ENCODE measurements at places on chromosomes 11 and 22.

DNA sequence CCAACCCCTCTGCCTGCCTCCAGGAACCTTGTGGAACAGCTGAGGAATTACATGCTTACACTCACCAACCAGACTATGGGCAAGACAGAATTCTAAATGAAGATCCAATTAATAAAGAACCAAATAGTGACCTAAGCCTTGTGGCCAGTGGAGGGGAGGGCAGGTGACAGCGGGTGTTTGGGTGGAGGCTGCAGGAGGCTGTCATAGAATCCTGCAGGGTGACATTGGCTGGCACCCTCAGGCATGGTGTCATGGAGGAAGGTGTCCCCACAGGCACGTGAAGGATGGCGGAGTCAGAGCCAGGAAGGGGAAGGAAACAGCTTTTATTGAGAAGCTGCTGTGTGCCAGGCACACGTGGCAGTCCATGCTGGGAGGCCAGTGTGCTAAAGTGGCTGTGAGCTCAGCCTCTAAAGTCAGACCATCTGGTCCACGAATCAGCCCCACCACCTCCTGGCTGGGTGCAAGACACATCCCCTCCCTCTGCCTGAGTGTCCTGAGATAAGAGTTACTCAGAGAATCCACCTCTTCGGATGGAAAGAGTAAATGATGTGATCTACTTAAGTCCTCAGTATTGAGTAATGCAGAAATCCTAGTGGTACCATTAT lies 8.7 kb downstream of the MYO18B start:
- no peak for DNase-seq

DNA sequence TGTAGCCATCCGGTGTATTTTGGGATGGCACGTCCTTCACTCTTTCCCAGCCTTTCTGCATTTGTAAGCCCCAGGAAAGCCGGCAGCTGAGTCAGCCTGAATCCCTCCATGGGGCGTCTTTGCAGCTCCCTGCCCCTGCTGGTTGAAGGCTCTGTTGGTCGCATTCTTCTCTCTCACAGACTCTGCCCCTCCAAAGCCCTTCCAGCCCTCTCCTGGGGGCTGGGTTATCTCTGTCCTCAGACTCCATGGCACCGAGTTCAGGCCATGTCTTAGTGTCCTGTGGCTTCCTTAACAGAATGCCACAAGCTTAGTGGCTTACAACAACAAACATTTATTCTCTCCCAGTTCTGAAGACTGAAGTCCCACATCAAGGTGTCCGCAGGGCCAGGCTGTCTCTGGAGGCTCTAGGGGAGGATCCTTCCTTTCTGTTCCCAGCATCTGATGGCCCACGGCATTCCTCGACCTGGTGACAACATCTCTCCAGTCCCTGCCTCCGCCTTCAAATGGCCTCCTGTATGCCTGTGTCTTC lies 62.2 kb downstream of the BCR start:
- peak; percentile 85 for DNase-seq

DNA sequence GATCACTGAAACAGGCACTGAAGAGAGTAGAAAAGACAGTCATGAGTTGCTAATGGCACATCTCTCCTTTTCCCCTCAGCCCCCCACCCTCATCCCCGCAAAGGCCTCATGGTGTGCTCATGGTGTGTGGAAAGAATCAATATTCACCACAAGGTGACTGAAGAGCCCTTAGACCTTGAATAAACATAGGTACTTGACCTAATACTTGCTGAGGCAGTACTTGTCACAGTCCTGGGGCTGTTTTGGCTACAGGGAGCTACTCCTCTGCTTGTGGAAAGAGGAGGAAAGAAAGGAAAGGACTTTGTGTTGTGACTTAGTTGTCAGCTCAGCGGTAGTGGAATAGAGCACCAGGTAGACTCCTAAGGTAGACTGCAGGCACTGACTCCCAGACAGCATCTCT lies 537.8 kb upstream of the CCDC179 start:
- no peak for DNase-seq

DNA sequence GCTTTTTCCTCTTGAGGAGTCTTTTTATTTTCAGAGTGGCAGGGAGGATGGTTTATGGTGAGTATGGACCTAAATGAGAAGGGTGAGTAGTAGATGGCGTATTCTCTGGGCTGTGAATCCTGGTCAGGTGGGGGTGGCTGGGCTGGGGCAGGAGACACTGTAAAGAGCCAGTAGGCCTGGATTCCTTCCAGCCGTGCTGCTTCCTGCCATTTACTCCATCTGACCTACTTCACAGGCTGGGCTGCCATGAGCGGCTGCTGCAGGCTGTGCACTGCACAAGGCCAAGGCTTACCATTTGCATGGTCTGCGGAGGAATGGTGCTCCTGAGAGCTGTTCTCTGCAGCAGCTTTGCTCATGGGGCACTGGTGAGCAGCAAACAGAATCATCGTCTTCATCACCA lies 297.6 kb downstream of the KIRREL3 start:
- DNase-seq = no peak

DNA sequence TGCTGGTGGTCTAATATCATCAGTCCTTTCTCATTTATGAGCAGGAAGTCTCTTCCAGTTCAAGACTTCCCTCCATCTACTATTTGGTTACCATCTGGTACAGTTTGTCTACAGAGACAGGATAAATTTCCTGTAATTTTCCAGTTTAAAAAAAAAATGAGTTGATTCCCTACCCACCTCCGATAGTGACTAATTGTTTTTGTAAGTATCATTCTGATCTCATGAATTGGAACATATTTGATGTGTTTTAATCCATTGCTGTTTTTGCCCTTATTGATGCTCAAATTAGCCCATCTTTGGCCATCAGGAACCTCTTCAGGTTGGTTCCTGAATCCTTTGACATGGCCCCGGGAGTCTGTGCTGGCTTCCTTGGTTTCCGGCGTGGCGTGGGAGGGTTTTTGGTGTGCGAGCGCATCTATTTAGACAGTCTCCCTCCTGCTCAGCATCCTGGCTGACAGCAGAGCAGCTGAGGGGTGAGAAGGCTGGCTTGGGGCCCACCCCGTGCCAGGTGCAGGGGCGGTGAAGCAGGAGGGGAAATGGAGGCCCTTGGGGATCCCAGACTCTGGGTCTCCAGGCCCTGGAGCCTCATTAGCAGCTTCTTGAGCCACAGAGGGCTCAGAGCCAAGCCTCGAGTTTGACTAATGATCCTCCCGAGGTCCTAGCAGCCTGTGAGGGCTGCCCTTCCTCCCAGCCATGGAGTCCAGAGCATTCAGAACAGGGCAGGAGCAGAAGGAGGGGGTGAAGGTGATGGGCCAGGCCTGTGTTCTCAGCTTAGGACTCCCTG lies 6.8 kb downstream of the OMP start:
- DNase-seq = no peak

Measured in iPS DF 6.9 (cell line).